ENCODE measurements at places on chromosomes 4 and X. TPM values are rescaled to one million over a fixed set of nuclear protein-coding genes. Genes with fewer than 3 reads are reported as not detected.
A peak's percentile ranks its signal among the peaks of the same experiment; 100 is the strongest.

Gene XG
- not detected for total RNA-seq

Gene NKX3-2
- not detected for total RNA-seq

Gene FGA
- 12,179 TPM for total RNA-seq

Gene BEX2
- total RNA-seq = 21.9 TPM

Gene MTNR1A
- total RNA-seq = not detected

Gene SLC26A1
- 34.7 TPM for total RNA-seq

Gene ZCCHC4
- total RNA-seq = 7.4 TPM

Gene ANKRD50
- 8.9 TPM for total RNA-seq

Gene ZNF157
- not detected for total RNA-seq

Gene FAM193A
- 10.2 TPM for total RNA-seq

- no peak for DNase-seq
These were observed 25.9 kb downstream of the C4orf50 start for GRCh38 chr4:5992171-5992827.

- no peak for DNase-seq
These were observed 36.4 kb upstream of the UNC5C start for GRCh38 chr4:95585016-95585695.

DNA sequence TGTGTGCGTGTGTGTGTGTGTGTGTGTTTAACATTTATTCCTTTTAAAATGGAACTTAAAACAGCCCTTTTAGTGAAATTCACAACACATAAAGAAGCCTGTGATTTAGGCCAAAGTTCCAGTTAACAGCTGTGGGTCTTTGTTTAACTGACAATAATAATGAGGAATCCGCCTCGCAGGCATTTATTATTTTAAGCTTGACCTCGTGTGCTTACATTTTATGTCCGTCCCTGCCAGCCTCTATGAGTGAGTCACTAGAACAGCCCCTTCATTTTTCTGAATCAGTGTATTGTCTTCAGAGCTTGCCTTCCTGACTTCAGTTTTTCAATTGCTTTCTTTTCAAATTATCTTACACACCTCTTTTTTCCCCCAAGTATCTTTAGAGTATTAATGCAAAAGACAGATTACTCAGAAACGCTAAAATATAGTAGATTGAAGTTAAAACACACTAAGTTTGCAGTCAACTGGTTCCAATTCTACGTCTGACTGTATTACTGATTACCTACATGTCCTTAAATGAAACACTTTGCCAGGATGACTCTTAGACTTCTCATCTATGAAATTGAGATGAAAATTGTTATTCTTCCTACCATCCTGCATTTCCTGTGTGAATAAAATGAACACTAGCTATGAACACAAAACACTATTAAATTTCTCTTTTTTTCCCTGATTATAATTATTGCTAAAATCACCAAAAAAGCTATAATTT lies 319.6 kb upstream of the HS3ST1 start:
- DNase-seq = no peak

GRCh38 chrX:67585401-67585800 lies 41.6 kb downstream of the AR start:
- DNase-seq = no peak

- peak; percentile 61 for DNase-seq
These were observed 674 bp downstream of the SEC24B start for GRCh38 chr4:109434007-109434971.

GRCh38 chr4:173500841-173501591 lies 29.0 kb downstream of the HAND2 start:
- no peak for DNase-seq

DNA sequence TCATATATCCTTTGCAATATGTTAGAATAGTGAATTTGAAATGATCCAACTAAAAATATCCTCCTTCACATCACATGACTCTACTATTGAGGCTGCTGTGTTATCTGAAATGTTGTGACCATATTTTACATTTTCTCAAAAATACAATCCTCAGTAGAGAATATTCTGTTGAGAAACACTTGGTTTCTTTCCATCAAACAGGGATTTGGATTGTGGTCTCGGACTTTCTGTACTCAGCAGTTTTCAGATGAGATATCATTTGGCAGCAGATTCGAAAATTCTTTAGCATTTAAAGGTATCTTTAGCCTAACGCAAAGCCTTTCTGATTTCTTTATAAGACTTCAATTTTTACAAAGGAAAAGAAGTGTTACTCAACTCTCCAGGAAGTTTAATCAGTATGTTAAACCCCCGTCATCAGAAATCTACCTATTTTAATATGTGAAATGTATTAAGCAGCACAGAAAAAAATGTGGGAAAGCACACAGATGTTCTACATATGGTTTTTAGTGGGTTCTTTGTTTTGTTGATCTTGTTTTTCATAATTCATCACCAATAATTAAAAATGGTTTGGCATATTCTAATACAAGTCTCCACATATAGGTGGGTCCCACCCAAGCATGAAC lies 55.4 kb upstream of the ANXA3 start:
- no peak for DNase-seq

DNA sequence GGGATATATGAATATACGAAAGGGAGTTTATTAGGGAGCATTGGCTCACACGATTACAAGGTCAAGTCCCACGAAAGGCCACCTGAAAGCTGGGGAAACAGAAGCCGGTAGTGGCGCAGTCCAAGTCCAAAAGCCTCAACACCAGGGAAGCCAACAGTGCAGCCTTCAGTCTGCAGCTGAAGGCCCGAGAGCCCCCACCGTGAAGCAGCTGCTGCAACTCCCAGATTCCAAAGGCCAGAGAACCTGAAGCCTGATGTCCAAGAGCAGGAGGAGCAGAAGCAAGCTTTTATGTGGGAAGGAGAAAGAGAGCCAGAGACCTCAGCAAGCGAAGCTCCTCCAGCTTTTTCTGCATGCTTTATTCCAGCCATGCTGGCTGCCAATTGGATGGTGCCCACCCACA lies 275.8 kb downstream of the PTTG2 start:
- DNase-seq = no peak

GRCh38 chr4:18039113-18039512 lies 17.6 kb upstream of the LCORL start:
- DNase-seq = no peak

DNA sequence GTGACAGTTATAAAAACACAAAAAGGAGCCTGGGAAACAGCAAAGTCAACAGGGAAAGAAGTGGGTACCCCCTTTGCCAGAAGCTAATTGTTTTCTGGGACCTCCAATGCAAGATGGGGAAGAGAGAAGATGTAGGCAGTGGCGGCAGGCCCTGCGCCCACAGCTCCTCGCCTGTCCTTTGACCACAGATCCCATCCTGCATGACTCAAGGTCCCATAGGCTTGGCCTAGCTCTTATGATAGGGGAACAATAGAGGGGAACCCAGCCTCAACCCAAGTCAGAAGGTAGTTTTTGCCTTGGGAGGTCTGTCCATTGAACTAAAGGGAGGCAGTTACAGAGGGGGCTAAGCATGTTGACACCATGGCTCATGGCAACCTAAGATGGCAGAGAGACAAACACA lies 14.2 kb downstream of the ZMYM3 start:
- no peak for DNase-seq

GRCh38 chrX:43860646-43861370 lies 21.4 kb downstream of the MAOB start:
- no peak for DNase-seq

GRCh38 chr4:1164040-1164439 lies 8.3 kb downstream of the SPON2 start:
- DNase-seq = no peak

DNA sequence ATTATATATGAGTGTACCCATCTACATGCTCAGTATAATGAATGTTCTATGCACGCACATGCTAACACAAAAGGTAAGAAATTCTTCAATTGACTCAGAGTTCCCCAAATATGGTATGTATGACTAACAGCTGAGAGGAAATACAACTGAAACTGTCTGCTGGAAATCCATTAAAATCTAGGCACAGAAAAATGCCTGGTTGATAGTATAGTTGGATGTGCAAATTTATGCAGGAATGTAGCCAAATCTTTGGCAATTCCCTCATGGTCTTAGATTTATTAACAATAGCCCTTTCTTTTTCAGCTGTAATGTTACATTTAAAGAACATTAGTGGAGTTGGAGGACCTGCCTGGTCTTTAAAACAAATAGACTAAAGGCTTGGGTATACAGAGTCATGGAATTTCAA lies 5.5 kb downstream of the CAMK2D start:
- no peak for DNase-seq
